Fibroblast of the aortic adventitia (primary cell): ENCODE measurements at places on chromosomes 2 and 18.

DNA sequence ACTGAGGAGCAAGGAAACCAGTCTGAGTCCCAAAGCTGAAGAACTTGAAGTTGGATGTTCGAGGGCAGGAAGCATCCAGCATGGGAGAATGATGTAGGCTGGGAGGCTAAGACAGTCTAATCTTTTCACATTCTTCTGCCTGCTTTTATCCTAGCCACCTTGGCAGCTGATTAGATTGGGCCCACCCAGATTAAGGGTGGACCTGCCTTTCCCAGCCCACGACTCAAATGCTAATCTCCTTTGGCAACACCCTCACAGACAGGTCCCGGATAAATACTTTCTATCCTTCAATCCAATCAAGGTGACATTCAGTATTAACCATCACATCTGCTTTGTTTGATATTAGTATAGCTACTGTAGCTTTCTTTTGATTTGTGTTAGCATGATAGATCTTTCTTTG is 27.1 kb downstream of the VRK2 start:
- DNase-seq = no peak

- no peak for DNase-seq
Measured at GRCh38 chr2:187528042-187528441, 26.2 kb downstream of the TFPI start.

DNA sequence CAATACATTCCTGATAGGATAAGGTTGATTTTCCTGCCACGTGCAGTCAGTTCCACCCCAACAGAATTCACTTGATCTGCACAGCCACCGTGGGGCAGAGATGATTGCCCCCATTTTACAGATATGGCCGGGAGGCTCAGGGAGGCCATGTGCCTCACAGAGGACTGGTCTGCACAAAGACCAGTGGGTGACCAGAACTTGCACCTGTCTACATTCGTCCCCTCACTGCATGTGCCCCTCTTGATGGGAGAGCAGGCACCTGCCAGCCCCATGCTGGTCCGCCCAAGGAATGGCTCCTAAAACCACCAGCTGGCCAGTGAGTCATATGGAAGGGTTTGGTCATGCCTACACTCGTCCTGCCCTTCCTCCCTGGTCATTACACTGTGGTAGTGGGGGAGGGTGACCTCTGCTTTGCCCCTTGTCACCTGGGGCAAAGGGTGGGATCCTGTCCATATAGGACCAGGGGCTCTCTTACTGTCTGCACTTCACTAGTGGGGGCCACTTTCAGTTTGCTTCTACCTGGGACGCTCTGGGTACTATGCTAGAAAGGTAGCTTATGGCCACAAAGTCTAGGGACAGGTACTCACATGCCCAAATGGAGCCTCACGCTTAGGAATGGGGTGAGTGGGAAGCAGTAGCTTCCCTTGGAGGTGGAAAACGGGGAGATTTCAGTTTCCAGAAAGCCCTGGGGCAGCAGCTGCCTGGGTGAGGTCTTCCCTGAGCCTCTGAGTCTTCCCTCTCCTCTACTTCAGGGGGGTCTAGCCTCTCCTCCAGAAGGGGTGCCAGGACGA is 14.7 kb downstream of the RRM2 start:
- no peak for DNase-seq

DNA sequence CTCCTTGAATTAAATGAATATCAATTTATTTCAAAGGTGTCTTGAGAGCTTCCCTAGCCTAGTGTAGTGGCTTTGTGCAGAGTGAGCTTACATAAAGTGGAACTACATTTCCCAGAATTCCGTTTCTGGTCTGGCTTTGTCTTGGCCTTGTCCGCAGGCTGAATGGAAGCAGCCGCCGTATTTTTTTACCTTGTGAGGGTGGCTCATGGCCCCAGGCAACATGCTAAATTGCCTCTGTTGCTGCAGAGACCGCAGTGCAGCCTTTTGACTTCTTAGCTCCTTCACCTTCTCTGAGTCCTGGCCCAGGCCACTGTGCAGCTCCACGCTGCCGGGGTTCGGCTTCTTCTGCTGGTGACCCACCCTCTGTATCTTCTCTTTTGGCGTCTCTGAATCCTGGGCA is 114.8 kb upstream of the SLC38A11 start:
- DNase-seq = no peak

GRCh38 chr2:10073706-10074105 is 6.5 kb downstream of the CYS1 start:
- no peak for DNase-seq

DNA sequence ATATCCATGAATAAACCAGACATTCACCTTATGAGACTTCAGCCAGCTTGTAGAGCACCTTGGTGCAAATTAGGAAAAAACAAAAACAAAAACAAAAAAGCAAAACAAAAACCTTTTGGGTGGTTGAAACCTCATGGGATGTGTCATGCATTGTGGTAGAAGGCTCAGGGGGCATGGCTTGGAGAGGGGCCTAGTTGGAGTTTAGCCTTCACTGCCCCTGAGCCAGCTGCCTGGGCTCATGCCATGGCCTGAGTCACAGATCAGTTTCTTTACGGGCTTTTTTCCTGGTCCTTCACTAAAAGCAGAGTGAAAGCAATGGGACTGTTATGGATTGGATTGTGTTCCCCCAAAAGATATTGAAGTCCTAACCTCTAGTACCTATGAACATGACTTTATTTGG is 22.0 kb upstream of the DAPL1 start:
- peak; percentile 65 for DNase-seq

DNA sequence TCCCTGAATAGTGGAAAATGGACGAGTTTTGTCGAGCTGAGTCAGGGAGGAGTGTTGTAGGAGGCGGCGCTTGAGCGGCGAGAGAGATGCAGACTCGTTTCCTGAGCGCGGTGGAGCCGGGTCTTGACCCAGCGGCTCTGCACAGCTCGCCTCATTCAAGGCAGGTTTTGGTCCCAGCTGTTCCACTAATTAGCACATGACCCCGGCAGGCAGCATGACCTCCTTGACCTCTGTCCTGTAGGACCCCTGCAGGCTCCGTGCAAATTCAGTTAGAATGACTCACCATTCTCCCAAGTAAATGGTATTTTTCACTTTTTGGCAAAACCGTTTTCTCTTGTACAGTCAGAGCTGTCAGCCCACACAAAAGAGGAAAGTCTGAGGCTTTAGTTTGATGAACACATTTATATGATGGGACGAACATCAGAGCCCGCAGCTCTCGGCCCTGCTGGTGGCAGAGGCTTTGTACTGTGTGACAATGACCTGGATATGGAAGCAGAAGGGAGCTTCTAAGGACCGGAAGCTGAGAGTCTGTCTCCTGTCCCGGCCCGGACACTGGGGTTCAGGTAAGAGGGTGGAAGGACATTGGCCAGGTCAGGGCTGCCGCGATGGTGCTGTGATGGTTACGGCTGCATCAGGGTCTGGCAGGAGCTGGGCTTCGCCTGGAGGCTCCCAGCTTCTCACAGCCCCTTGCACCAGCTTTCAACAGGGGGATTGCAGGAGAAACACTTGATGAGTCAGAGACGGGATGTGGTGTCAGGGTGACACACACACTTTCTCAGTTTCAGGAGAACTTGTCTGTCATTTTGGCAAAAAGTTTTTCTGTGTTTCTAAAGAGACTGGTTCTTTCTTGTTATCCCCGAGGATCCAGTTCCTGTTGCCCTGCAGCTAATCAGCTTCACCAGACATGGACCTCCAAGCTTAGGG is 29.9 kb upstream of the ALKAL2 start:
- peak; percentile 12 for DNase-seq

- peak; percentile 6 for DNase-seq
Measured at GRCh38 chr2:229910147-229910831, 11.5 kb downstream of the TRIP12 start.

- DNase-seq = peak; percentile 99
Measured at GRCh38 chr2:111946294-111947114, 48.1 kb downstream of the MERTK start.

DNA sequence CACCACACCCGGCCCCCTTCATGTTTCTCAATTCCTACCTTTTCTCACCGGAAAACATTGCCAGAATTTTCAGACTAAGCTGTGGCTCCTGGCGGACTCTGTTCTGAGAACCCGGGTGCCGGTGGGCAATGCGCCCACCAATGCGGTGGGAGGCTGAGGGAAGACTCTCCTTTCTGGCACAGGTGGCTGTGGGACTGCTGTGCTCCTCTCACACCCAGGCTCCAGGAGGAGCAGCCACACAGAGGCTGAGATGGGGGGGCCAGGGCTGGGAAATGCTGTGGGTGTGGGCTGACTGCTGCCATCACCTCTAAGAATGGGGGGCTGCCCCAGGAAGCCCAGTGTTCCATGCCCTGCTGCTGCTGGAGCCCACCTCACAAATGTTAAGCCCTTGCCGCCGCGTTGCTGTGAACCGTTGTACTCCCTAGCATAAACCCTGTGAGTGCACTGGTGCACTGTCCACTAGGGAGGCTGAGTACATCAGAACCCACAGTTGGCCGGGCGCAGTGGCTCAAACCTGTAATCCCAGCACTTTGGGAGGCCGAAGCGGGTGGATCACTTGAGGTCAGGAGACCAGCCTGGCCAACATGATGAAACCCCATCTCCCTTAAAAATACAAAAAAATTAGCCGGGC is 152.6 kb downstream of the LDLRAD4 start:
- no peak for DNase-seq

DNA sequence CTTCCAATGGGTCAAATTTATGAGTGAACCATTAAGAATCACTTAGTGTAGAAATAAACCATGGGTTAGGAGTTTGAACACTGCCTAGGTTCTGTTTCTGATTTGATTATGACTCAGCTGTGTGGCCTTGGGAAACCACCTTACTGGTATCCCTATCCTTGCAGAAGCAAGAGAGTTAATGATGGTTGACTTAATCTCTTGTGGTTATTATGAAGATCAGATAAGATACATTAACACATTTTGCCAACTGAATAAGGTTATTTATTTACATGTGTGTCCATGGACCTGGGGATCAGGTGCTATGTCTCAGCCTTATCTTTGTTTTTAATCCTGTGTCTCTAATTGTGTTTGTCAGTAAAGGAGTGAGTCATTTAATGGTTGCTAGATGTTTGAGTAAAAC is 5.4 kb upstream of the KCNJ13 start:
- DNase-seq = peak; percentile 57

DNA sequence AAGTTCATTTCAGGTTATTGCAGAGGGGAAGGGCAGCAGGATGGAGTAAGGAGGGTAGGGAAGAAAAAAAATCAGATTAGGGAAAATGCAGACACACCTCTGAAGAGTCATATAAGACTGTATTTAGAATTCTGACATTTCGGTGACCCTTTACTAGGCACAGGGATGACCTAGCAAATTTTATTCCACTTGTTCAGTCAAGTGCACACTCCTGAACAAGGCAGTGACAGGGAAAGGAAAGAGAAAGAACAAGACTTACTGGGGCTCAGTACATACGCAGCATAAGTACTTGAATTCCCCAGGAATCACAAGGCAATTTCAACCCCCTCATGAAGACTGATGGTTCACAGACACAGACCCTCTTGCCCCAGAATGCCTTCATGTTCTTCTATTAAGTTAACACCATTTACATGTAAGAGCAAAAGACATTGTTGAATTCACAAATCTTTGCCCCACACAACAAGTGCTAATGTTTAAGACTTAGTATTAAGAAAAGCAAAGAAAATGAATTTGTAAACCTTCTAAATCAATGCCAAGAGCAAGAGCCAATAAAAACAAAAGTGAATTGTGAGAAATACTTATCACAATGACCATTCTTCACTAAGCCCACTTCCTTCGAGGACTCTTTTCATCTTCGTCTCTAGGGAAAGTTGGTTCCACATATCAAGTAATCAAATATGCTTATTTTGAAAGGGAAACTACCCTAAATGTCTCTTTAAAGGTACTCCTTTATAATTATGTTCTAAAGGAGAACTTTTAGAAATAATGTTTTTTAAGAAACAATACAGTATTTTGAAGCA is 47.0 kb downstream of the COBLL1 start:
- peak; percentile 51 for DNase-seq

DNA sequence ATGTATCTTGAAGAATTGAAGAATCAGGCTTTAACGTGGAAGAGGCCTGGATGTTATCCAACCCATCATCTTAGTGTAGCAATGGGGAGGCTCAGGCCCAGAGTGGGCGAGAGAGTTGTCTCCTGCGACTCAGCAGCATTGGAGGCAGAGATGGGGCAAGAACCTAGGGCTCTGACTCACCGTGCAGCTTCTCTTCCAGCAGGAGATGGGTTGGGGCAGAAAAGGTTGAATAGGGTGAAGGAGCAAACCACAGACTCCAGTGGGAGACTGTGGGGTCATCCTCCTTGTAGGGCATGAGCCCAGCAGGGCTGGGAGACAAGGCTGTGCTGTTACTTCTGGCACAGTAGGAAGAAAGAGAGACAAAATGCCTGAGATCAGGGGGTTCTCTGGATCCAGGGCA is 1.4 kb downstream of the IL36RN start:
- peak; percentile 20 for DNase-seq

DNA sequence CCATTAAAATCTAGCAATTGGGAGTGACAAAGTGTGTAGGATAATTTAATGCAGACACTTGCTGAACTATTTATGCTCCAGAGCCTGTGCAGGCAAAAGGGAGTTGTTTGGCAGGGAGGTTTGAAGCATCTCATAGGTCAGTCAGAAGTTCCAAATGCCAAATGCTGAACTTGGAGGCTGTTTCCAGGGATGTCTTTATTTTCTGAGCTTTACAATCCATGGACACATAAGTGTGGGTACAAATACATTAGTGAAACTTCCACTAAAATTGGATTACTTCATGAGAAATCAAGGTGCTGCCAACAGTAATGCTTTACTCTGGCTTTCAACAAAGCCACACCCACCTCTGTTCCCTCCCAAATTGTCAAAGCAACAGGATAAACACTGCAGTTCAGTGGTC is 422.1 kb upstream of the SETBP1 start:
- DNase-seq = no peak

DNA sequence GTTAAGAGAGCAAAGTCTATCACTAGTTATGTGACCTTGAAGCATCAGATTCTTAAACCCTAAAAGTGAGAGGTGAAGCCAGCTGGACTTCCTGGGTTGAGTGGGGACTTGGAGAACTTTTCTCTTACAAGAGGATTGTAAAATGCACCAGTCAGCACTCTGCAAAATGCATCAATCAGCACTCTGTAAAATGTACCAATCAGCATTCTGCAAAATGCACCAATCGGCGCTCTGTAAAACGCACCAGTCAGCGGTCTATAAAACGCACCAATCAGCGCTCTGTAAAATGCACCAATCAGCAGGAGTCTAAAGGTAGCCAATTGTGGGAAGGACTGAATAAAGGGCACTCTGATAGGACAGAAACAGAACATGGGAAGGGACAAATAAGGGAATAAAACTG is 291.6 kb upstream of the FAM98A start:
- DNase-seq = no peak

DNA sequence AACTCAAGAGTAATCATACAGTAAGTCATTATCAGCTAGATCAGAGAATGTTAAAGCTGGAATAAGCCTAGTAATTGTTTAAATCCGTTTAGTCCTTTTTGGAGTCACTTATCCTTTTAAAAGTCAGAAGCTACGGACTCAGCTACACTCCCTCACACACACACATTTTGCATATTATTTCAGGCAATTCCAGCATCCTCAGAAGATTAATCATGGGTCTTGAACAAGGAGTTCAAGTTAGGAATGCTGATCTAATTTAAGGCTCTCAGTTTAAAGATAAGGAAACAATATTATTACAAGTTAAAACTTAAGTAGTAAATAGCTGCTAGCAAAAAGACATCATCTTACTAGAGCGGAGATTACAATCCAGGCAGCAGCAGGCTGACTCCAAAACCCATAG is 74.3 kb downstream of the GTF3C3 start:
- peak; percentile 49 for DNase-seq
